ENCODE measurements at places on chromosomes 11 and 22.

GRCh38 chr11:117143390-117143789, 697 bp upstream of the PAFAH1B2 start:
- DNase-seq, result peak; percentile 58

- no peak for DNase-seq
These were observed 208.3 kb downstream of the CEP164 start for GRCh38 chr11:117535850-117536411.

DNA sequence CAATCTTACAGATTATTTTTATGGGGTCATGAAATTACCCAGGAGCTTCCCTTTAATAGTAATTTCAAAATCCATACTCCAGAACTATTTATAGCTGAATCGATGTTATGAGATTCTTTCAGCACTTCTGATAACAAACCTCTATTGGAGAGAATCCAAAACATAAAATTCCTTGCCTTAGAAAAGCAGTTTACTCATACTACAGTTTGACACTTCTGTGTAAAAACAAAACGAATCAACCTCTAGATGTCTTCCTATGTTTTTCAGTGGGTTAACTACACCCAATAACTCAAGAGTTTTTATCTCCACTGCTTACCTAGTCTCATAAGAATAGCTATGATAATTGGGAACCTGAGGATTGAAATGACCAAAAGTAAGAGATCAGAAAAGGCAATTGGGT, 35.6 kb downstream of the KIF18A start:
- peak; percentile 61 for DNase-seq

GRCh38 chr11:28168718-28169117, 60.5 kb downstream of the METTL15 start:
- DNase-seq, result no peak

DNA sequence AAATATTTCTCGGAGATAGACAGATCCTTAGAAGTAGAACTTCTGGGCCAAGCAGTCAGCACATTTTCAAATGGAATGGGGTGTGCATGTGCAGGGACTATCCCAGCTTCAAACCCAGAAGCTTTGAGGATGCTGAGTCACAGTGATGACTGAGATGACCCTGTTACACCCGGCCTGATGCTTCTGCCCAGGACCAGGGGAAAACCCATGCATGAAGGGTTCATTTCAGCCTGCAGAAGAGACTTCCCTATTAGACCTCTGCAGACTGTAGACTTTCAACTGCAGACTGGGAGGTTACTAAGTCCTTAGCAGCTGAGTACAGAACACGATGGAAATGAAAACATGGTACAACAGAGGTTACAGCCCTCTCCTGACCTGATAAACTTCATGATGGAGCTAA, 3.6 kb upstream of the OR2AT4 start:
- DNase-seq, result peak; percentile 21

DNA sequence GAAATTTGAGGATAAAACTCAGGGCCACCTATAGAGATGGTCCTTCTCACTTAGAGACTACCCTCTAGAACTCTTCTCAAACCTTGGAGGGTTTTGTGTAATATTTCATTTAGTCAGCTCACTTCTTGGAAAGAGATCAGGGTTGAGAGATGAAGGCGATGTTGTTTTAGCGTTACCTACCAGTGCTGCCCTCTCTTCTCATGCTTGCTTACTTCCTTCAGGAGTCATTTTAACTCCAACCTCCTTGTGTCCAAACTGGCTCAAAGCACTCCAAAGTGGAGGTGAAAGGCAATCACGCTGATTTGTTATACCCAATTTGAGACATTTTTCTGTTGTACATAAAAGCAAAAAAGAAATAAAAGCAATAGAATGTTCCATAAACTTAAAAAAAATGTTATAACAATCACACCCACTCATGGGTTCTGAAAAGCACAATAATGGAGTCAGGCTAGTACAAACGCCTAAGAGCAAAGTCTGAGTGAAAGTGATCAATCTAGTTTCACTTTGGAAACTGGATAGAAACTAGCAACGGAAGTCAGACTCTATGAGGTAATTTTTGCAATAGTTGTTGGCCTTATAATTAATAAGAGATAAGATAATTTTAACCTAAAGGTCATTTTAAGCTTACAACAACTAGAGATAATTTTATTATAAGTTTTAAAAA, 117.1 kb downstream of the MRTFA start:
- DNase-seq, result no peak

- no peak for DNase-seq
These were observed 698.6 kb upstream of the ARHGAP42 start for GRCh38 chr11:99988471-99988837.

GRCh38 chr11:112605093-112605666, 344.5 kb upstream of the PLET1 start:
- DNase-seq, result no peak

GRCh38 chr22:35970616-35971455, 57.8 kb downstream of the RBFOX2 start:
- no peak for DNase-seq

Data from fibroblast of pulmonary artery (primary cell).